ENCODE measurements at places on chromosomes 5 and 9.

- DNase-seq = no peak
Measured at GRCh38 chr5:27814286-27814685, 775.9 kb upstream of the CDH9 start.

DNA sequence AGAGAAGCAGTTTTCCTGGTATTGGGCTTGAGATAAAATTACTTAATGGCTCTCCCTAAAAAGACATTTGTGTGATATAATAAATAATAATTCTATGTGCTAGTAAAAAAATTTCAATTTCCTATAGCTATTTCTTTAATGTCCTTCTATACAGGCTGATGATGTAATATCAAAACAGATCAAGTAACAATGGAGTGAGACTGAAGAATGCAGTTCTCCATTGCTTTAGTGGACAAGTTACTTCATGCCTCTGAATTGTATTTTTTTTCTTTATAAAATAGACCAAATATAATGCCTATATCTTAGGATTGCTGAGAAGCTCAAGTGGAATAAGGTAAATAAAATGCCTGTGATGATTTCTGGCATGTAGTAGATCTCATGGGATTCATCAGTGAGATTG, 35.6 kb upstream of the NEURL1B start:
- DNase-seq = no peak

GRCh38 chr9:89477384-89477783, 20.5 kb downstream of the SEMA4D start:
- DNase-seq = no peak

DNA sequence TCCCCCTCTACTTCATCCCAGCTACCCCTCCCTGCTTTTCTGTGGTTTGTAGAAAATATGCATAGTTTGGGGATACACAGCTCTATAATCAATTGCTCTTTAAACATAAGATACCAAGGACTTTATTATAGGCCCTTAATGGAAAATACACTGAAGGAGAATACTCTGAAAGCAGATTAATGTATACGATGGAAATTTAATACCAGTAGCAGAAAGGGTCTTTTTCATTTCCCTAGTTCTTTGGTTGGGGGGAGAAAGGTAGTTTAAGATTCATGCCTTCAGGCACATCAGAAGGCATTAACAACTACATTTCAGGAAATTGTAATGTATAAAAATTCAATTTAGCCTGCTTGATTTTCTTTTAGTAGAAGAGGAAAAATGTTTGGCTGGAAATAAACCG, 452.9 kb upstream of the ZNF608 start:
- DNase-seq = no peak

GRCh38 chr5:101102506-101102905, 199.4 kb upstream of the ST8SIA4 start:
- DNase-seq = no peak

GRCh38 chr5:60685700-60686099, 14.3 kb downstream of the DEPDC1B start:
- no peak for DNase-seq

GRCh38 chr5:2611659-2612058, 139.8 kb downstream of the IRX2 start:
- no peak for DNase-seq

- no peak for DNase-seq
Measured at GRCh38 chr5:38189081-38189504, 69.3 kb upstream of the EGFLAM start.

GRCh38 chr9:91586282-91586681, 162.7 kb upstream of the NFIL3 start:
- DNase-seq = no peak

DNA sequence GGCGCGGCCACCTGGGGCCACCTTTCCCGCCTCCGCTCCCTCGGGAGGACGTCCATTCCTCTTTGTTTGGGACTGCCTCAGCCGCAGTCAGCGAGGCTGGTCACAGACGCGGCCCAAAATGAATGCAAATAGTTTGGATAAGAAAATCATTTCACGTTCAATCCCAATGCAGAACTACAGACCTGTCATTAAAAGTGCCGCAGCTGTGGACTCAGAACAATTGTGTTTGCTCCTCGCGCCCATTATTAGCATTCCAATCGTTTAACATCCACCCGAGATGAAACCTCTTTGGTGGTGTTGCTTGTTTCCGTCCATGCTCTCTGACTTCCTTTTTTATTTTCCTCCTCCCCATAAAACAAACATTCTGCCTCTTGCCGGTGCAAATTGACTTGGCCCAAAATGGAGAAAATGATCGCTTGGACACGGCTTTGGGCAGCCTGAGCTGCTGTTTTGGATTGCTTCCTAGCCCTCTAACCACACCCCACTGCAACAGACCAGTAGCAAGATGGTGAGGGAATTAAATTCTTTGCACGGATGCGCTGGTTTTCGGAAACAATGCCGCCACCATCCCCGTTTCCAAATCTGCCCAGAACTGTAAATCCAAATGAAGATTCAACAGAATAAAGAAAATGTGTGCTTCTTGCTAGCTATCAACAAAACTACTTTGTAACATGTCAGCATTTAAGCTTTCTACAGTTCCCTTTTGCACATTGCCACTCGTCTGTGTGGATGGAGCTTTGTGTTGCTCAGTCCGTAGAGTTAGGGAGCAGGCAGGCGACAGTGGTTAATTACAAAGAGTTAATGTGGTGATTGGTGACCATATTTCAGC, 784 bp downstream of the NLN start:
- no peak for DNase-seq

DNA sequence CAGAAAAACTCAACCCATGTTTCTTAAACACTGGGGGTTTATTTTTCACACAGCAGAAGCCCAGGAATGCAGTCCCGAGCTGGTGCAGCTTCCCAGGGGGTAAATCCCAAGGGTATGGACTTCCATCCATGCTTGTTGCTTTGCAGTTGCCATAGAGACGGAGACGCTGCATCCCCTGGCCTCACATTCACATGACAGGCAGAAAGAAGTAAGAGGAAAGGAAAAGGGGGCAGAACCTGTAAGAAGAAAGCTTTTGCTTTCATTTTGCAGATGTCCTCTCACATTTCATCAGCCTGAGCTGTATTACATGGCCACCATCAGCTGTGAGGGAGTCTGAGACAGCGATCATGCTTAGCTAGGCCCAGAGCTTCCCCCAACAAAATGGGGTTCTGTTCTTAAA, 321.0 kb downstream of the AGTPBP1 start:
- DNase-seq = no peak

DNA sequence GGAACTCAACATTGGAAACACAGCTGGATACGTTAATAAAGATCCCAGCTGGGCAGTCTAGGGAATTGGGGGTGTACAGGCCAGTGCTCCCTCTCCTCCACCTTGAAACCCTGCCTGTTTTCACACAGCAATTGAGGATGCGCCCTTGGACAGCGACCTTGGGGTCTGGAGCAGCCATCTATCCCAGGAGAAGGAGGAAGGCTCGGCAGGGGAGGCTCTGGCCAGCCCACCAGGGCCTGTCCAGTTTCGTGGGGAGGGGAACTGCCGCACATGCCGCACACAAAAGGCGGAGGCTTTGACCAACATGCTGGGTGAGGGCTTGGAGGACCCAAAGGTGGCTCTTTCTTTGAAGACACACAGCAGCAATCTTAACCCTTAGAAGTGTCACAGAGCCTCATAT, 1.4 kb downstream of the COL23A1 start:
- DNase-seq = no peak

GRCh38 chr5:158654415-158654814, 445.3 kb downstream of the EBF1 start:
- no peak for DNase-seq

DNA sequence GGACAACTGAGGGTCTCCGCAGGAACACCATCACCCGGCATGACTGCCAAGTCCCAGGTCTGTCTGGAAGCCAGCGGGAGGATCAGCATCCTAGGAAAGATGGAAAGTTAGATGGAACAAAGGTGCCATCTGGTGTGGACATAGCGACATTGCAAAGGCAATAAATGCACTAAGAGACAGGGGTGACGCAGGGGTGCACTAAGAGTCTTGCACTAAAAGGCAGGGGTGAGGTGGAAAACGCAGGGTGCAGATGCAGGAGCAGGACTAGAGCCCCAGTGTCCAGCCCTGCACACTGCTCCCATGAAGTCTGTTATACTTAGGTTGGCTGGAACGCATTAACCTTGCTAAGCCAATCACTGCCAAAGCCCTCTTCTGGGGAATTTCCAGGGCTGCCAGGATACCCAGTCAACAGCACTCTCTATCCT, 15.5 kb downstream of the ATOX1 start:
- no peak for DNase-seq

GRCh38 chr5:102922111-102922720, 167.1 kb downstream of the PAM start:
- no peak for DNase-seq

- no peak for DNase-seq
Measured at GRCh38 chr5:67879620-67880510, 335.7 kb upstream of the PIK3R1 start.

Data from type B pancreatic cell (in vitro differentiated cells).